ENCODE measurements at places on chromosomes 4 and X.

- no peak for DNase-seq
Measured at GRCh38 chrX:109889289-109890006, 113.5 kb upstream of the TMEM164 start.

- DNase-seq = no peak
Measured at GRCh38 chrX:40090050-40090804, 7.5 kb downstream of the BCOR start.

DNA sequence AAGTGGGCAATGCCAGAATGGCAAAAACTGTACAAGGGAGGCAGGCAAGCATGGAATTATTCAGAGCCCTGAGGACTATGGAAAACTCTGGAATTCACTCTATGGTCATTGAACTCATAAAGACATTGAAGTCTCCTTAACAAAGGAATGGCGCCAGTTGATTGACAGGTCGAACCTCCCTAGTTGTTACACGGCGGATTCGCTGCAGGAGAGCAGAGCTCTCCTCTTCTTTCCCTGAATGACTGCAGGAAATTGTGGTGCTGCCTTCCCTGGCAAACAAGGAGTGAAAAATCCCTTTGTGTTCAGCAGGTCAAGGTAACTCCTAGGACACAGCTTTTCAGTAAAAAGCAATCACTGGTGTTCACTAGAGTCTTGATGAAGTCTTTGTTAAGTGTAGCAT lies 732.8 kb upstream of the FRG1 start:
- DNase-seq = no peak

- no peak for DNase-seq
Measured at GRCh38 chrX:153800746-153801145, 6.3 kb downstream of the SSR4 start.

Measured in GM13977 (cell line).